Activated CD4-positive, CD25-positive, alpha-beta regulatory T cell treated with anti-CD3 and anti-CD28 coated beads, Interleukin-2, amount 50 U/mL, for 16 hours (primary cell): ENCODE measurements at places on chromosomes 2 and 18.
A peak's percentile ranks its signal among the peaks of the same experiment; 100 is the strongest.

GRCh38 chr2:74850496-74851190 lies 16.7 kb downstream of the HK2 start:
- DNase-seq: no peak

DNA sequence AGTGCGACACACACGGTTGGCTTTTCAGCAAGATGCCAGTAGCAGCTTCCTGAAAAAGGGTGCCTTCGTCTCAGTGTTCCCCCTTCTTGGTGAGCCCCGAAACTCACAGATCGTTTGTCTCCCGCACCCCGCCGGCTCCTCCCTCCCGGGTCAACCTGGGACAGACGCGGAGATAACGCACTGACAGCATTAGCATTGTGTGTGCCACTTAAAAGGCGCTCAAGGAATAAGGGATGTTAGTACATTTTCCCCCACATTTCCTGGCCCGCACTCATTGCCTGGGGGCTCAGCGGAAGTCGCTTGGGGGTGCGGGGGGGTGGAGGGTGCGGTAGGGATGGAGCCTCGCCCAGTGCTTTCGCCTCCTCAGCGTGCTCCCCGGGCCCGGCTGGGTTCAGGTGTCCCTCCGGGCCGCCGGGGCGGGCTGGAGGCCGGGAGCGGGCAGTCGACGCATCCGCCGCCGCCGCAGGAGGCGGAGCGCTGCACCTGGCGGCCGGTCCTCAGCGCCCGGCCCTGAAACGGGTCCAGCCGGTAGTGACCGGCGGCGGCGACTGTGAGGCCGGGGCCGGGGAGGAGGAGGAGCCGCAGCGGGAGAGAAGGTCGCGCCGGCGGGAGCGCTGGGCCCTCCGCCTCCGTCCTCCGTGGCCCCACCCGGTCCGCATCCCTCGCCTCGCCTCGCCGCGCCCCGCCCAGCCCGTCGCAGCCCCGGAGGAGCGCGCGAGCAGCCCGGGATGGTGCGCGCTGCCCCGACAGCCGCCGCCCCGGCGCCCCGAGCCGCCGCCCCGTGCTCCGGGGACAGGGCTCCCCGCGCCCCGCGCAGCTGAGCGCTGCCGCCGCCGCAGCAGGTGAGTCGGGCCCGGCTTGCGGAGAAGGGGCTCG lies at the start of gene MFSD6:
MFSD6 (plus strand) TSS at position 694 of the 876 bp plus-strand sequence. CDS start 27,675 bp downstream, outside the sequence.
- DNase-seq: peak; percentile 14

DNA sequence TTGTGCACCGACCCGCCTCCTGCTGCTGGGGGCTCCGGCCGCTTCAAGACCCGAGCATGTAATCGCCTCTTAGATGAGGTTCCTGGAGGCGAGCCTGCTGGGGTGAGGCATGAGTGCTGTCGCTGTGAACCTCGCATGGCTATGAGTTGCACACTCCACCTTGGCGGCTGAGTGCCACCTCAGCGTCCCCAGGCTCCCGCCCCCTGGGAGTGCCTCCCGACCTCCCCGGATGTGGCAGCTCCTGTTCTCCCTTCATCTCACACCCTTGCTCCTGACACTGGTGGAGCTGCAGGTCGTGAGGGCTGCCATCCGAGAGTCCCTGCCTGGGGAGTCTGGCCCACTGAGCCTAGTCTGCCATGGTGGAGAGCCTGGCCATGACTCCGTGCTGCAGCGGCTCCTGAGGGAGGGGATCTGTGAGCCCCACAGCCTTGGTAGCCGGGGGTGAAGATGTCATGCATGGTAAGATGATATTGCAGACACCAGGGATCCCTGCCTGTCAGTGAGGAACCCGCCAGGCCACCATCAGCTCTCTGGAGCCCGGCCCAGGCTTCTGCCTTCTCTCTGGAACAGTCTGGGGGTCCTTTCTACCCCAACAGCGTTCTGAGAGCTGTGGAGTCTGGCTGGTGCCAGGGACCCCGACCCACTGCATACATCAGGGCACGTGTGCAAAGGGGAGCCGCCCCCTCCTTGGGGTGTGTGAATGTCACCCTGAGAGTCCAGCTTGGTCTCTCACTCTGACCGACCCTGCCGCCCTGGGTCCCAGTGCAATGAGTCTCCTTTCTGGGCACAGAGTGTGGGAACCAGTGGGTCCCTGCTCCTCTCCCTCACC lies 61.6 kb upstream of the HS6ST1 start:
- DNase-seq: no peak

DNA sequence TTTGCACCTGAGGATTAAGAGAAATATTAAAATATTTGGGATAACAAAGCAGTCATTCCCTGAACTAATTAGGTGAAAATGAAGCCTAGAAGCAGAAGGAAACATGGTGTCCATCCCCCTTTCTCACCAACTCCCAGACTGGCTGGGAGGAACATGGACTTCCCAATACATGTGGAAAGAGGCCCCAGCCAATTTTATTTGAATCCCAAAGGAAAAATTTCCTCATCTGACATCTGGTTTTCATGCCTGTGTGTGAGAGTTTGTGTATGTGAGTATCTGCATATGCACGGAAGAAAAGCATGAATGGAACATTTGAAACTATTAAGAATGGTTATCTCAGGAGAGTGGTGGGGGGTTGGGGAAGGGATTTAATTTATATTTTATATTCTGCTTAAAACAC lies 84.3 kb downstream of the COPS8 start:
- no peak for DNase-seq

- DNase-seq: no peak
Measured at GRCh38 chr2:233108611-233109490, 48.7 kb downstream of the INPP5D start.

- DNase-seq: no peak
Measured at GRCh38 chr2:127626175-127626574, 19.8 kb upstream of the GPR17 start.

- DNase-seq: no peak
Measured at GRCh38 chr2:8049176-8049575, 632.7 kb upstream of the ID2 start.

GRCh38 chr2:43105586-43106558 lies 120.5 kb downstream of the ZFP36L2 start:
- DNase-seq: no peak

DNA sequence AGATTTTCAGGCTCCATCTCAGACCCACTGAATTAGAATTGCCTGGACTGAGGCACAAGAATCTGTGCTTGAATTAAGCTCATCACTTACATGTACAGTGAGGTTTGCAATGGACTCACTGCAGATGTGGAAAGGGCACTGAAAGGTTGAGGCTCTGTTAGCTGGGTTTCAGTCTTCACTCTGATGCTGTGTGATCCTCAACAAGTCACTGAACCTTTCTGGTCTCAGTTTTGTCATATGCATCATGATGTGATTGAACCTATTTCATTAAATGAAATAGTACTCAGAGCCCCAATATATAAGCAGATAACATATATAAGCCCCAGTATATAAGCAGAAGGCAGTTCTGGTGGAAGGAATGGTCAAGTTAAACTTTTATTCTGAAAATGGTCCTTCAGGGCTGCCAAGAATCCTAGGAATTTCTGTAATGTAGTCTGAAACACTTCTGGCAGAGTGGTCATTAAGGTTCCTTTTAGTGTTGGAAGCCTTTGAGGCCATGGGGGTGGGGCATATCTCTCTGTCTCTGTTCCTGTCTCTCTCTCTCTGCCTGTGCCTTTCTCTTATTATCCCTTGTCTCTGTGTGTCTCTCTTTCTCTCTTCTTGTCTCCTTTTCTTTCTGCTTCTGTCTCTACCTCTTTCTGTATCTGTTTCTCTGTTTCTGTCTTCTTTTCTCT lies 110.4 kb downstream of the ADCYAP1 start:
- DNase-seq: no peak

GRCh38 chr2:222433332-222434173 lies 9.2 kb downstream of the SGPP2 start:
- no peak for DNase-seq

DNA sequence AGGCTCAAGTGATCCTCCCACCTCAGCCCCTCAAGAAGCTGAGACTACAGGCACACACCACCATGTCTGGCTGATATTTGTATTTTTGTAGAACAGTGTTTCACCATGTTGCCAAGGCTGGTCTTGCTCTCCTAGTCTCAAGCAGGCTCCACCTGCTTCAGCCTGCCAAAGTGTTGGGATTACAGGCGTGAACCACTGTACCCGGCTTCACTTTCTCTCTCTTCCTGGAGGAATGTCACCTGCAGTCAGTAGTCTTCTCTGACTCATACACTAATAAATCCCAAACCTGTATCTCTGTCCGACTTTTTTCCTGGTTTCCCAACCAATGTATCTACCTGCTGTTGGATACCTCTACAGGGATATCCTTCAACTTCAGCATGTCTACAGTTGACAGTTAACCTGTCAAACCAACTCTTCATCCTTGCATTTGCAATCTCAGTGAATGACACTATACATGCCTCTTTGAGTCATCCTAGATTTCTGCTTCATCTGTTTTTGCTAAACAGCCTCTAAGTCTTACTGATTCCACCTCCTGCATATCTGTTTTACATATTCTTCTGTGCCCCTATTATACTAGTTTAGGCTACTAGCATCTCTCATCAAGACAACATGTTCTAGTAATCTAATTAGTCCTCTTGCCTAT lies 54.5 kb downstream of the RBBP8 start:
- no peak for DNase-seq

- no peak for DNase-seq
Measured at GRCh38 chr2:142562900-142563299, 314.6 kb upstream of the KYNU start.

DNA sequence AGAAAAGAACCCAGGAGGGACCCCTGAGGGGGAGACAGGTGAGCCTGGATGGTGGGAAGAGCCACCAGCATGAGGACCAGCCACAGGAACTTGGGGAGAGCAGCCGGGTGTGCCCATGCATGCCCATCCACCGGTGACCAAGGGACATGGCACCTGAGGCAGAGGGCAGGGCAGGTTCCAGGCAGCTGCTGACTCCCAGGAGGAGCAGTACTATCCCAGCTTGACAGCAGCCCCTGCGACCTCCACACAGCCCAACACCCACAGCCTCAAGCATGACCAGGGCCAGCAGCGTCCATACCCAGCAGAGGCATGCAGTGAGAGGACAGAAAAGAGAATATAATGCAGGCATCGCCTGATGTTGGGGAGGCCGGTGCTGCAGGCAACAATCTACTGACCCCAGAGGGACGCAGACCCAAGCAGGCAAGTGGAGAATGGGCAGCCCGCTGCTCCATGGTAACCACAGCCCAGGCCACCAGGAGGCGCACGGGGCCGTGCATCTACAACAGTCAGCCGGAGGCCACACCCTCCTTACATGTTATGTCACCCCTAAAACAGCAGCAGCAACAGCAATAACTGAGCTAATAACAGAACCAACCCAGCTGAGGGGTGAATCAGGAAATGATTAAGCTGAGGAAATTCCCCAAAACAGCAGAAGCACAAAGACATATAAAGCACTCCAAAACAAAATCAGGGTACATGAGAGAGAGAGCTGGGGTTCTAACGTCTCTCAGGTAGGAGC lies 44.1 kb downstream of the ANKMY1 start:
- peak; percentile 70 for DNase-seq

DNA sequence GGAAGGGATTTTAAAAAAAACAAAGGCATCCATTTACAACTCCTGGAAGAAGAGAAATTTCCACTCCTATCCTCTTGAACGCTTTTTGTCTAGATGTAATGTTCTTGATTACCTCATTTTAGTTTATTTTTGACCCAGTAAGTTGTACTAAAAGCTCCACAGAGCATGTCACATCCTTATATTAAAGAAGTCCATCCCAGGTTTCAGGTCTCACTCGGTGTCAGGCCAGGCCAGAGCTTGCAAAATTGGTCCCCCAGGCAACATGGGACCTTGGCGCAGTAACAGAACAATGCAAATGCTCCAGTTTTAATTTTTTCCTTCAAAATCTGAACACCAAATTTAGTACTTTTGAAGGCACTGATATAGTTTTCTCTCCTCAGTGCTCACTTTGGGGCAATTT lies 218.4 kb upstream of the REV1 start:
- no peak for DNase-seq

DNA sequence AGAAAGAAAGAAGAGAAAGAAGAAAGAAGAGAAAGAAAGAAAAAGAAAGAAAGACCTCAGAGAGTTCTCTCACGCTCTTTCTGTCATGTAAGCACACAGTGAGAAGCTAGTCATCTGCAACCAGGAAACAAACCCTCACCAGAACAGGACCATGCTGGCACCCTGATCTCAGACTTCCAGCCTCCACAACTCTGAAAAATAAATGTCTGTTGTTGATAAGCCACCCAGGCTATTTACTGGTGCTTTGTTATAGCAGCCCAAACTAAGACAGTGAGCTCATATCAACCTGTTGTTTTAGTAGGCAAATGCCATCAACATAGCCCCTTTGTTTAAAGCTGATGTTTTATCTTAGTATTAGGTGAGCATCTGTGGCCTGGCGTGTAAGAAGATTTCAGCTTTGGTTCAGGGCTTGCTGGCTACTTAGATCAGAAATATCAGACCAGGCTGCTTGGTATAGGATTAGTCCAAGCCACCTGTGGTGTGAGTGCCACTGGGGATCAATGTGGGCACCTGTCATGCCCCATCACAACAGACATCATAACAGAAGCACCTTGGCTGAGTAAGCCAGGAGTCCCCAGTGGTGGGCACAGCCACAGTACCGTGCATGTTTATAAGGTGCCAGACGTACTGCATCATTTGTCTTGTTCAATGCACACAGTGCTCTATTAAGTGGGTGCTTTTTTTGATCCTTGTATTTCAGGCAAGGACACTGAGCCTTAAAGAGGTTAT lies 94.4 kb downstream of the LBH start:
- DNase-seq: no peak

- DNase-seq: no peak
Measured at GRCh38 chr2:232342635-232343565, 35.7 kb upstream of the ALPP start.

DNA sequence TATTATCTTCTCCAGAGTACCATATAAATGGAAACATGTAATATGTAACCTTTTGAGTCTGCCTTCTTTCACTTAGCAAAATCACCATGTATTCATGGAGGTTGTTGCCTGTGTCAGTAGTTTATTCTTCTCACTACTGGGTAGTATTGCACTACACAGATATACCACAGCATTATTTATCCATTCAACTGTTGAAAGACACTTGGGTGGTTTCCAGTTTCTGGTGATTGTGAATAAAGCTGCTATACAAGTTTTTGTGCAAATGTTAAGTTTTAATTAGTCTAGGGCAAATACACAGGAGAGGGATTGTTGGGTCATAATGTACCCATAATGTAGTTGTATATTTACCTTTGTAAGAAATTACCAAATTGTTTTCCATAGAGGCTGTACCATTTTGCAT lies 29.6 kb upstream of the RPRD1A start:
- no peak for DNase-seq

- no peak for DNase-seq
Measured at GRCh38 chr2:159157361-159158209, 128.9 kb downstream of the WDSUB1 start.

DNA sequence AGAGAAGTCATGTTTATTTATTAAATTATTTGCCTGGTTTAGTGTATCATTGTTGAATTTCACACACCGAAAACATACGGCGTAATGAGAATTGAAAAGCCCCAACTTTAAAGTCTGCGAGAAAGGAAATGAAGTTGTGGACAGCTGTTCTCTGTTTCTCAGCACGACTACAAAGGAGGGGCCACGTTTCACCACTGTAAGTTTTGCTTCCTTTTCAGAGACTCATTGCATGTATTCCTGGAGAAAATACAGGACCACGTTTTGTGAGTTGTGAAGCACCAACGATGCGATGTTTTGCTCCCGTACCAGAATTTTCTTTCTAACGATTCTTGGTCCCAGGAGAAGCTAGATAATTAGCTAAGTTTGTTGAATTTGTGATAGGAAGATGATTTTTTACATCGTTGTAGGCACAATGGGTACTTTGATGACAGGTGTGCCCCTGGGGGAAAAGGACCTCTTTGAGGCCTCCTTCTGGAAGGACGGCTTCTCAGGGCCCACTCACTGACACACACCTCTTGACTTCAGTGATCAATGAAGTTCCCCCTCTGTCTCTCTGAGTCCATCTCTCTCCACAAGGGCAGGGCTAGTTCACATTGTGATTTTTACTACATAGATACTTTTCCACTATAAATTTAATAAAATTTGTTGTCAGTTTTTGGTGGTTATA lies 23.7 kb upstream of the ACKR3 start:
- DNase-seq: no peak
